Activated CD4-positive, alpha-beta T cell treated with anti-CD3 and anti-CD28 coated beads, Interleukin-2, amount 50 U/mL, for 16 hours (primary cell): ENCODE measurements at places on chromosomes 3 and 15.

DNA sequence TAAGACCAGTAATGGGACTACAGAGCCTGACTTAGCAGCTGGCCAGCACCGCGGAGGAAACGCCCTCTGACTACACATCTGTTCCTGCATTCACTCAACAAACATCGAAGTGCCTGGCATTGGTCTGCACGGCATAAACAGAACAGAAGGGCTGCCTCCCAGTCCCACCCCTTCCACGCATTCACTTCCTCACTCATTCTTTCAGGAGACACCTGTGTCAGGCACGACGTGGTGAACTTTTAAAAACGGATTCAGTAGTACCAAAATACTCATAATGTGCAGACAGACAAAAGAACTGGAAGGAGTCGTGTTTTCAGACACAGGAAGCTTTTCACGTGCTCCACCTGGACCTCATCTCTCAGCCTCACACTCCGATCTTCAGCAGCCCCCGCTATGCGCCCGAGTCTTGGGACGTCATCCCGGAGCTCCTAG, 123.3 kb downstream of the XXYLT1 start:
- DNase-seq, result peak; percentile 65

DNA sequence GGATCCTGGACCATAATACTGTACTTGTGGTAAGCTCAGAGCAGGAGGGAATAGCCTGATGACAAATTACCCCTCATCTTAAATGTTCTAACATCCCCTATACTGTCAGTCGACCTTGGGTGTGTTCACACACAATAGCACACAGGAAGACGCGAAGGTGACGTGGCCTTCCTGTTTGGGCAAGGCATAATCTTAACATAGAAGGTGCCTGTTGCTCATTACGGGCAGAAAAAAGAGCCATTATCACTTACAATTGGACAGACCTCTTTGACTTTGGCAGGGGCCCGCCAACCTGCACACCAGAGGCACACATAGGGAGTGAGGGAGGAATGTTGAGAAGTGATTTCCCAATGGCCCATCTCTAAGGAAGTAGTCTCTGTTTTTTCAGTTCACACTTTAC, 144.2 kb downstream of the ANO10 start:
- peak; percentile 68 for DNase-seq

DNA sequence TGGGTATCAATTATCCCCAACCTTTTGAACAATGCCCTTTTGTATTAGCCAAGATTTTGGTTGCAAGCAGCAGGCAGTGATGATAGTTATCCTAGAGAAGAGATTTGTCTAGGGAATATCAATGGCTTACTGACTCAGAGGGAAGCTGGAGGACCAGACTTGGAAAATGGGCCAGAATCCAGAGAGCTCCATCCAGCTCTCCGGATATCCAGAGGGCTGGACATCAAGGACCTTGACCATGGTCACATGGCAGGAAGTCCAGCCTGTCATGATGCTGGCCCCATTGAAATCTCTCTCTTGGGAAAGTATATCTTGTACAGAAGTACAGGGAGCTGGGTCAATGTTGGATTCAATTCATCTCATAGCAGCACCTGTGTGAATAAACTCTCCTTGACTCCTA, 148.5 kb upstream of the PDZRN3 start:
- no peak for DNase-seq

GRCh38 chr3:124928333-124929202, 6.0 kb downstream of the MUC13 start:
- peak; percentile 45 for DNase-seq

DNA sequence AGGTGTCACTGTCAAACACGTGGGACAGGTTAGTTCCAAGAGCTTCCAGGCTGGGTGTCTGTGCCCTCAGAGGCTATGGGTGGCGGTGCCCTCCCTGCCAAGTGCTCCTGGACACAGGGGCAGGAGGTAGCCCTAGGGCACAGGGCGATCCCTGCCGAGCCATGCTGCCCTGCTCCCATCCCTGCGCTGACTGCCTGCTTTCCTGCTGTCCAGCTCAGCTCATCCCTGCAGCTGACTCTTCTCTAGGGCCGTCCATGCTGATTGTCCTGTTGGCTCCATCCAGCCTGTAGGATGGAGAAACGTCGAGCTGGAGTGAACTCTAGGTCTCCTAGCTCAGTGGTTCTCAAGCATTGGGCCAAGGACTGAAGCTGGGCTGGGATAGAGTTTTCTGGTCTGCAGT, 3.7 kb downstream of the PDIA5 start:
- DNase-seq, result no peak

DNA sequence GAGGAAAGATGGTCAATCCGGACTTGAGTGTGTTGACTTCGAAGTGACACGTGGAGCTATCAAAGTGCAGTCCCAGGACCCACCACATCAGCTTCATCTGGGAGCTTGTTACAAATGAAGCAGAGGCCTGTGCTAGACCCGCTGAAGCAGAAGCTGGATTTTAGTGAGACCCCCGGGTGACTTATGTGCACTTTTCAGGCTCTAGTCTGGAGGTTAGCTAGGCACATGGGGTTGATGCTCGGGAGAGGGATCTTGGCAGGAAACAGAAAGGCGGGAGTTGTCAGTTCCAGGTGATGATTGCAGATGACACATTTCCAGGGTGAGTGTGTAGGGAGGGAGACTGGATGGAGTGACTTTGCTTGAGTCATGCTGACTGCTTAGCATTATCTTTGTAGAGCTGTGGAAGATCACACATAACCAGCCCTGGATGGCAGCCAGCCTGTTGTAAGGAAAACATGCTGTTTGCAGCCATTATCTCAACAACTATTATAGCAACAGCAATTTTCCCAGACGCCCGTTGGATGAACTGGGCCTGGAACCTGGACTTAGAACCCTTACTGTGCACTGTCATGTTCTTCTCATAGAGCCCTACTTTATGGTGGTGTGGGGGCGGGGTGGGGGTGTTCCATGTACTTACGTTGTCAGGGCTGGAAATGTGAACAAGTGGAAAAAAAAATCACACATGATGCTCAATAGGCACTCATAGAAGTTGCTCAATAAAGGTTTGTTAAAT, 122.4 kb downstream of the THSD4 start:
- DNase-seq, result no peak

GRCh38 chr15:60548101-60548500, 69.2 kb upstream of the ICE2 start:
- DNase-seq, result peak; percentile 89

- no peak for DNase-seq
Observed at GRCh38 chr15:80984856-80985255, 4.8 kb downstream of the MESD start.

DNA sequence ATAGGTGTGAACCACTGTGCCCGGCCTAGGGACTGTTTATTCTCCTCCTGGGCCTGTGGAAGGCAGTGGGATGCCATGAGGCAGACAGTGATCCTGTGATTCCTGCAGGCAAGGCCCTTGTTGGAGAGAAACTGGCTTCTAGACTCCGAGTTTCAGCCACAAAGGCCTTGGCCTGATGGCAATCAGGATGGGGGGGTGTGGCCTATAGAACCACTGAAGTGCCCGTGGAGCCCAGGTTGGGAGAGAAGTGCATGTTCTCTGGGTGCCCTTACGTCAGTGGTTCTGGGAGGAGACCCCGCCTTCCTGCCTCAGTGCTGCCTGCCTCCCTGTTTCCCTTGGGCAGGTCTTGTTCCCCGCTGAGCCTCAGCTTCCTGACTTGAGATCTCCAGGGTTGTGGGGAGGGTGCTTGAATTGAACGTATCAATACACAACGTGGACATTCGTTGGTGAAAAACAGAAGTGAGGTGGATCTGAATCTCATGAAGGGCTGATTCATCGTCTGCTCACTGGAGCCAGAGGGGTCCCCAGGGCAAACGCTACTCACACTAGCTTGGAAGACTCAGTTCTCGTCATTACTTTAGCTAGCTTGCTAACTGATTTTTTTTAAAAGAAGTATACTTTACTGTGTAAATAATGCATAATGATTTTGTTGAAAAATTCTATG, 31.8 kb downstream of the IRAK2 start:
- no peak for DNase-seq

- DNase-seq, result peak; percentile 87
Observed at GRCh38 chr15:38084289-38084688, 149.8 kb downstream of the TMCO5A start.

- DNase-seq, result no peak
Observed at GRCh38 chr15:57419335-57419734, 43.0 kb downstream of the CGNL1 start.
